ENCODE measurements at places on chromosomes 3 and 15. TPM values are rescaled to one million over a fixed set of nuclear protein-coding genes. Genes with fewer than 3 reads are reported as not detected.

DNA sequence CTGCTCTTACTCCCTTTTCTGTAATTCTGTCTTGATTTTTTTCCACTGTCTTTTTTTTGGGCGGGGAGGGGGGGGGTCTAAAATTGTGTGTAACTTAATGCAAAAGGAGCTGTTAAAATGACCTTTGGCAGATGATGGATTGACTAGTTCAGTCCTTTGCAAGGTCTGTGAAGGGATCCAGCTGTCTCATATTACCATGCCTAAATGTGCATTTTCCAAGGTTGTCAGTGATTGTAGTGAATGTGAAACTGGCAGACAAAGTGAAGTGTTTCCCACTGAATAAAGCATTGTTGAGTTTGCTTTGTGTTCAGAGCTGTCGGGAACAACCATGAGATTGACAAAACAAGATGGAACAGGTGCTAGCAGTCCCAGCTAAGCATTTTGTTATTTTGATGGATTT lies 110.1 kb upstream of the SKOR1 start:
- DNase-seq, result no peak

- DNase-seq, result no peak
These were observed 659.3 kb downstream of the NAALADL2 start for GRCh38 chr3:175518459-175518858.

DNA sequence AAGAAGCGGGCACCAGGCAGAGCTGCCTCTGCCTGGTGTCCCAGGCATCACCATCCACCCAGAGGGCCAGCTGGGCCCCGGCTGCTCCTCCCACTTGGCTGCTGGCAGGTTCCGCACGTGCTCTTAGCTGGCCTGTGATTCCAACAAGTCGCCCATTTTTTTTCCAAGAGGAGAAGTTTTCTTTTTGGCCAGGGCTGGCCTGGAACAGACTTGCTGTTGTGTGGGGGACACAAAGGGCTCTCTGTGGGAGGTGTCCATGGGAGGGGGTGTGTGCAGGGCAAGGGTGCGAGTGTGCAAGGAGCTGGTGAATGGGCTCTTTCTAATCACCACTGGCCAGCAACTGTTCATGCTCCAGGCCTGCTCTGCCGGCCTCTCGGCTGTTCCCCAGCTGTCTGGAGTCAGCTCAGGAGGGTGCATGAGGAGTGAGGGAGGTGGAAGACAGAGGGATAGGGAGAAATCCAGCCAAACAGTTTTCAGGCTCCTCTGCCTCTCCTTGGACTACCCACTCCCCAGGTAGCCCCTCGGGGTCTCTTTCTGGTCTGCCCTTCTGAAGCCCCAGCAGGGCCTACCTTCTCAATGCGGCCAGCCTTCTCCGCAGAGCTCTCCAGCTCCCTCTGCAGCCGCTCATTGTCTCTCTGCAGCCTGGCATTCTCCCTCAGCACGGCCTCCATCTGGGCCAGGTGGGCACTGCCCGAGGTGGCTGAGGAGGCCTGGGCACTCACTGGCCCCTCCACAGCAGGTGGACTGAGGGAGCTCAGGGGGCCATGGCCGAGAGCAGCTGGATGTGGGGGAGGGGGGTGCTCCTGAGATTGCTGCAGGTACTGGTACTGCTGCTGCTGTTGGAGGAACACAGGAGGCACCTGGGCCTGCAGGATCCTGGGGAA lies 7.1 kb downstream of the AMOTL2 start:
- no peak for DNase-seq

DNA sequence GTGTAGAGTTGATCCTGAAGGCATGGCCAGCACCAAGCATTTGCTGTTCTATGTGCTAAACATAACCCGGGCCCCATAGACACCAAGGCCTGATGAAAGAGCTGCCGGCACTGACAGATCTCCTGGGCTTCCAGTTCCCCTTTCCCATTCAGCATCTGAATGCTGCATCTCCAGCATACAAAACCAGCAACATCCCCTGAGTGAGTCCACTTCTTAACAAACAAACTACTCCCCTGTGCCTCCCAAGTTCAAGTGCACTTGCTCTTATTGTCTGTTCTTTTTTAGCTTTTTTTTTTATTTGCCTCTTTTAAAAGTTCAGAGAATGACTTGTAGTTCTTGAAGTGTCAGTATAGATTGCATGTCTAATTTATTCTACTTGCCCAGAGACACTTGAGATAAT lies 156.0 kb downstream of the EDEM1 start:
- DNase-seq, result no peak

The TRPM7 gene
- 13.3 TPM for polyA plus RNA-seq
